ENCODE measurements at places on chromosomes 1 and 21.

GRCh38 chr1:212609701-212610574 lies 1.4 kb downstream of the ATF3 start:
- no peak for DNase-seq

- DNase-seq = no peak
These were observed 125.9 kb upstream of the ESRRG start for GRCh38 chr1:216849146-216849545.

DNA sequence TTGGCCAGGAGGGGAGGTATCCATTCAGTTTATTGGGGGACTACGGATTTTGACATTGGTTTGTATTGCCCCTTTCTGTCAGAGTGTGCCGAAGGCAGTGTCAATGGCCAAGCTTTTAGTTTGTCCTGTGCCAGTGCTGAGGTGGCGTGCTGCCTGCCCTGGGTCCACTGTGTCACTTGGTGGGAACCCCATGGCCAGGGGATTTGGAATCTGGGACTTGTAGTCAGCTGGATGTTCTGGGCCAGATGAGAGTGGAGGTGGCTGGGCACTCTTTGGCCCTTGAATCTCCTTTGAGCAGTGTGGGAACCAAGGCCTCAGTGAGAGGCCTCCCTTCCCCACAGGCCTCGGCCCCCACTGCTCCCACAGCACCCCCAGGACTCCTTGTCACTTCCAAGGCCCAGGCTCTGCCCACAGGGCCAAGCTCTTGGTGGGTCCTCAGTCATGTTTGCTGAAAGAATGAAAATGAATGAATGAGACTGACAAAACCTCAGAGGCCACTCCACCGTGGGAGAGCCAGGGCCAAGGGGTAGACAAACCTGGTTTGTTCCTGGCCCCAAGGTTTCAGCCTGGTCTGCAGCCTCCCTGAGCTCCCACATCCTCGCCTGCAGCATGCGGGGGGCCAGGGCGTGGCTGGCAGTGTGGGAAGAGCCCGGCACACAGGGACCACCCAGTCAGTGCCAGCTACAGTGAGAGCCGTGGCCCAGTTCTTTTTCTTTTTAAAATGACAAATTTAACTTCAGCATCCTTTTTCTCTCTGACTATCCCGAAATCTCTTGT lies 412.2 kb downstream of the MATN1 start:
- DNase-seq = no peak

DNA sequence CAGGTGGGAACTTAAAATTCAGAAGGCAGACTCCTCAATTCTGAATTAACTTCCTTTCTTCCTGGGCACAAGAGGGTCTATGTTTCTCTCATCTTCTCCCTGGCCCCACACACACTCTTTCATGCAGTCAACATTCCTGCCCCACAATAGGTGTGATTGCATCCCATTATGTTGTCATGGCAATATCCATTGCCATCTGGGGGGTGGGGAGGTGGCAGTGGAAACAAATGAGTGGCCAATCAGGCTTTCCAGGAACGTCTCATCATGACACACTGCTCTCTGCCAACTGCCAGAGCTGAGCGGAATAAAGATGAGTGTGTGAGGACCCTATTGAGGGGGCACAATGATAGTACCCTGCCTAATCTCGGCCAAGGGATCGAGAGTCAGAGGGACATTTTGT lies 80.4 kb downstream of the KCND3 start:
- no peak for DNase-seq

DNA sequence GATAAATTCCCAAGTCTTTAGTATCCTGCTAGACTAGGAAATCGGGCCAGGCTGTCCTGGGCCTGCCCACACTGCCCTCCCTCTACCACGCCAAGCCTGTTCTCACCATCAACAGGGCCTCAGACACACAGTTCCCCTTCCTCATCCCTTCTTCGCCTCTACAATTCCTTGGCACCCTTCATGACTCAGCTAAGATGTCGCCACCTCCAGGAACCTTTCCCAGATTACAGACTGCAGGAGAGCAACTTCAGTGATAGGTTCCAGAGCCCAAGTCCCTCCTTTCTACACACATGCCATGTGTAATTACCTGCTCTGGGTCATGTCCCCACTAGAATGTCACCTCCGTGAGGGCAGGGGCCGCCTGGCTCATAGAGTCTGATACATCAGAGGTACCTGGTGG lies 3.3 kb downstream of the RIMS3 start:
- DNase-seq = no peak

- no peak for DNase-seq
These were observed 2.8 kb upstream of the ZC3H12A start for GRCh38 chr1:37471345-37472231.

GRCh38 chr1:225712391-225712790 lies 59.5 kb upstream of the ENAH start:
- no peak for DNase-seq

- DNase-seq = no peak
These were observed 140.8 kb upstream of the FGGY start for GRCh38 chr1:59156051-59156450.

- DNase-seq = no peak
These were observed 24.5 kb downstream of the C21orf91 start for GRCh38 chr21:17794518-17795145.

DNA sequence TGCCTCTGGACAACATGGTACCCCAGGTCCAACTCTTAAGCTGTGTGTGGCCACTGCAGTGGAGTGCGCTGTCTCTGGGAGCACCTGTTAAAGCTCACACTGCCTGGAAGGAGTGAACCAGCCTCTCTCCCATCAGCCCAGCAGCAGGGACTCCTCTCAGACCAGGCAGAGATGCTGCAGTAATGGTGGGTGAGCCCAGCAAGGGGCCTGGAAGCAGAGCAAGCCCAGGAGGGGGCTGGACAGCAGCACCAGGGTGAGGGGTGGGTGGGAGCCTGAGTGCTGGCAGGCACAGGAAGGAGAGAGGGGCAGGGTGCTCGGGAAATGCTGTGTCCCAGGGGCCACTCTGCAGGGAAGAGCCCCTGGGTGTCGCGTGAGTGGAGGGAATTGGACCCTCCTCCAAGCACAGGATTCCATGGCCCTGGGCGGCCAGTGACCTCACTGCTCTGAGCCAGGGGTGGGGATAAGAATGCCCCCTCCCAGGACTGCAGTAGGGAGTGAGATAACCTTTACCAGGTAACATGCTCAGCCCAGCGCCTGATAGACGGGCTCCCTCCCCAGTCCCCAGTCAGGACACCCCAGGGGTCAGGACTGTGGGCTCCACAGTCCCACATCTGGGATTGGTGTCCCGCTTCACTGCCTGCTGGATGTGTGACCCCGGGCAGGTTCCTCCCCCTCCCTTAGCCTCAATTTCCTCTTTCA lies 313.1 kb downstream of the MATN1 start:
- DNase-seq = no peak

GRCh38 chr1:14254251-14254650 lies 344.2 kb upstream of the KAZN start:
- no peak for DNase-seq

- DNase-seq = no peak
These were observed 275.4 kb upstream of the BEND5 start for GRCh38 chr1:49052102-49052501.

DNA sequence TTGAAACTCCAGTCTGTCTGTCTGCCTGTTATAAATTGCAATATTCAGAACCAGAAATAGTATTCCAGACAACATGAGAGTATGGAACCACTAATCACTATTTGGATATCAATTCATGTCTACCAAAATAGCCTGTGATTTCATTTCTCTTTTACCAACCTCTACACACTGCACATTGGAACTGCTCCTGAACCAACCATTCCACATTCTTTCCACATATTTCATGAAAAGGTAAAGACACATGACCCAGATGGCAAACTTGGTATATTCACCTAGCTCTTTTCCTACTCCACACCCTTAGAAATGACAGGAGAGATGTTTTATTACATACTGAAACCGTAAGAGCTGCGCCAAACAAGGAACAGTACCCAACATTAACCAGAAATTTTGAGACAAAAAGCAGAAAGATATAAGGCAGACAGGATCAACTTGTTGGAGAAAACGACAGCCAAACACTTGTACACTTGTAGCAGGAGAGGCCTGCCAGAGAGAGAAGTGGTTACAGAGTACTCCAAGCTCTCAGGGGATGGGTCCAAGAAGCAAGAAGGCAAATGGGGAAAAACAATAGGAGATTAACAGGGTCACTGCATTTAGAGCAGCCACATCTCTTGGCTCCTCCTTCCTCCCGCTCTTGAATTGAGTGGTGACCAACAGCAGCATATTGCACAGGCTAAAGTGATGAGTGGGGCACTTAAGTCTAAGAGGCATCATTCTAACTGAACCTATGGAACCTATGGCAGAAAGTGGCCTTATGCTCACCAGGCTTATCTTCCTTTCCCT lies 148.7 kb downstream of the SETD4 start:
- DNase-seq = no peak

DNA sequence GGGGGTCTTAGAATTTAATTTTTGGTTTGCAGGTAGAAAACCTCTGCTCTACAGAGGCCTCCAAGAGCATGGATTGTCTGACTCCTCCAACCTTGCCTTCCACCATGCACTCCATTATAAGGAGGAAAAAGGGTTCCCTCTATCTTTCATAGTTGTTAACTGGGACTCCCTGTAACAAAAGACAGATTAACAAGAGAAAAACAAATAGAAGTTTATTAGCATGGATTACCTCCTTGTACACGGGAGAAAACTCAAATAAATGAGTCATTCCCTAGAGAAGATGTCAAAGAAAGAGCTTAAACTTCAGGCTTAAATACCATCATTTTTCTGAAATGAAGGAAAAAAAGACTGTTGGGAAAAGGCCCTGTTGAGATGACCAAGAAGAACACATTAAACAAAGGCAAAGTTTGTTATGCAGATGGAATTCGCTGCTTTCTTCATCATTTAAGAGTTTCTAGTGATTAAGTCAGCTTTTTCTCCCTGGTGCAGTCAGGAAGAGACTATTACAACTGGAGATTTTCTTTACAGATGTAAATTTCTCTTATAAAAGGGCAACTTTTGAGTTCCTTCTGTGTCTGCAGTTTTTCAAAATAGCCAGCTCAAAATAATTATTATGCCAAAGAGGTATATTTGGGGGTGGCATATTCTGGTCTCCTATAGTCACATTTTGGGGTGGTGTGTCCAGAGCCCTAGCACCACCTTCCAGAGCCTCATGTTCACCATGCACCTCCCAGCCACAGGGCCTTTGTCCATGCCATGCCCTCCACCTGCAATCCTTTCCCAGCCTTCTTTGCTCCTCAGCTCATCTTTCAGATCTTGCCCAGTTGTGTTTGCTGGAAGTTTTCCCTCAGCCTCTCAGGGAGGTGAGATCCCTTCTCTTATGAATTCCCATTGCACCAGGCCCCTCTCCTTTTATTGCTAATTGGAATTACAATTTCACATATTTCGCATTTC lies 63.1 kb upstream of the KLHDC7A start:
- DNase-seq = no peak

DNA sequence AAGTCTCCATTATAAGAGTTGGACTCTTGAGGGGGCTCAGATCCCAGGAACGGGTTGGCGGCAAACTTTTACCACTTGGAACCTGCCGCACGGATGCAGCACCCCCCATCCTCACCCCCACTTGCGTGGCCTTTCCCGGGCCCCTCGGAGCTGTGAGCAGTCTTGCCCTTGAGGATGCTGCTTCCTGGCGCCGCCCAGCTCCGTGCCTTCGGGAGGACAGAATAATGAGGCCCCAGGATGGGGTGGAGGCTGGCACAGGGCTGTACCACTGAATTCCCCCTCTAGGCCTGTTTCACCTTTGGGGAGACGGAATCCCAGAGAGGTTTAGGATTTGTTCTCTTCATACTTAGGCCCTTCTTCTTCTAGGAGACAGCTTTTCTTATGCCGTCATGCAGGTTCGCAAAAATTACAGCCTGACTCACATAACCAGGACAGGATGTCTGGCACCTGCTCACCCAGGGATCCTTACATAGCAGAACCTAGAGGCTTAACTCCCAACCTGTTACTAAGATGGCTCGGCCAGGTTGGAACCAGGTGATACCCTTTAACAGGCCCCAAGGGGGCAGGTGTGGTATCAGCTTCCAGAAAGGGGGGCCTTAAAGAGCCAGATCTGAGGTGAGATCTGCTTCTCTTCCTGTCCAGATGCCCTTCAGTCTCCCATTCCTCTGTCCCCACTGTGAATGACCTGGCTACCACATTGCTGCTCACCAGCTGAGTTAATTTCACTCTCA lies 1.5 kb downstream of the TRNP1 start:
- DNase-seq = no peak

GRCh38 chr1:100343897-100344296 lies 8.4 kb upstream of the CDC14A start:
- no peak for DNase-seq

- no peak for DNase-seq
These were observed 117.4 kb upstream of the PAXBP1 start for GRCh38 chr21:32888971-32889370.

DNA sequence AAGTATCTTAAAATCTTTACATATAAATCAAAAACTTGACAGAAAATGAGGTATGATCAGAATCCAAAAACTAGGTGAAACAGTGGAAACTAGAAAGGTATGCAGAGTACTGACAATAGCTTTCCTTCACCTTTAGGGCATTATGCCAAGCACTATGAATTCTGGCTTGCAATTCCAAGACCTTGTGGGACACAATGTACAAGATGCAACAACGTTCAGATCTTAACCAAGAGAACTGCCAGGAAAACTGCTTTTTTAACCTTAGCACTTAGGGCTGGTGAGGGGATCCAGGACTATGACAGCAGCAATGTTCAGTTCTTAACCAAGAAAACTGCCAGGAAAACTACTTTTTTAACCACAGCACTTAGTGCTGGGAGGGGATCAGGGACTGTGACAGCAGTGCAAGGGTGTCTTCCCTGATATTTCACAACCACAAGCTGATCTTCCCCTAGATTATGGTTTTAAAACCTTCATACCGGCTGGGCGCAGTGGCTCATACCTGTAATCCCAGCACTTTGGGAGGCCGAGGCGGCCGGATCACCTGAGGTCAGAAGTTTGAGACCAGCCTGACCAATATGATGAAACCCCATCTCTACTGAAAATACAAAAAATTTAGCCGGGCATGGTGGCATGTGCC lies 22.3 kb downstream of the FOXJ3 start:
- DNase-seq = no peak

DNA sequence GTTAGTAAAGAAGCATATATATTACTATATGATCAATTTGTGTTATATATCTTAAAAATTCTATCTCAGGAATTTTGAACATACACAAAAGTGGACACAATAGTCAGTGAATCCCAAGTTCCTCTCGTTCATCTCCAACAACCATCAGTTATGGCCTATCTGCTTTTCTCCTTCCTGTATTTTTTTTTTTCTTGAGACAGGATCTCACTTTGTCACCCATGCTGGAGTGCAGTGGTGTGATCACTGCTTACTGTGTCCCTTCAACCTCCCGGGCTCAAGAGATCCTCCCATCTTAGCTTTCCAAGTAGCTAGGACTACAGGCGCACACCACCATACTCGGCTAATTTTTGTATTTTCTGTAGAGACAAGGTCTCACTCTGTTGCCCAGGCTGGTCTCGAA lies 9.4 kb downstream of the SPEN start:
- DNase-seq = no peak

DNA sequence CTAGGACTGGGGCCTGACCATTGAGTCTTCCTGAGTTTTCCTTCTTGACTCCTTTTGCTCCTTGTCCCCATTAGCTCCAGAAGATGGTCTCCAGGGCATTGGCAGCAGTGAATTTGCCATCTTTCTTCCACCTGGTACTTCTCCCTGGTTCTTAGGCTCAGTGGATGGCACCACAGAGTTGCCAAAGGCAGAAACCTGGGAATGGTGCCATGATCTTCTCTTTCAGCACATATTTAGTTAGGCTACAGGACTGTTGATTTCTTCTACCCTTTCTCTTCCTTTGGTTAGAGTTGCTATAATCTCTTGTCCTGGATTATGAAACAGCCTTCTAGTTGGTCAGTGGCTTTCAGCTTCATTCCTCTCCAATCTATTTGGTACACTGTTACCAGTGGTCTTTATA lies 6.2 kb downstream of the ZBTB40 start:
- DNase-seq = no peak

- DNase-seq = peak; percentile 48
These were observed at the start of gene KIF17 for GRCh38 chr1:20717452-20718342. KIF17 (minus strand) TSS chr1:20718007; CDS start chr1:20717706, 301 bp downstream.

Data from stimulated activated CD4-positive, alpha-beta T cell treated with anti-CD3 and anti-CD28 coated beads, Interleukin-1b, Interleukin-23, amount 100 ng/mL, for 24 hours (primary cell).